ENCODE measurements at places on chromosomes 12 and 14. TPM values are rescaled to one million over a fixed set of nuclear protein-coding genes. Genes with fewer than 3 reads are reported as not detected.

DNA sequence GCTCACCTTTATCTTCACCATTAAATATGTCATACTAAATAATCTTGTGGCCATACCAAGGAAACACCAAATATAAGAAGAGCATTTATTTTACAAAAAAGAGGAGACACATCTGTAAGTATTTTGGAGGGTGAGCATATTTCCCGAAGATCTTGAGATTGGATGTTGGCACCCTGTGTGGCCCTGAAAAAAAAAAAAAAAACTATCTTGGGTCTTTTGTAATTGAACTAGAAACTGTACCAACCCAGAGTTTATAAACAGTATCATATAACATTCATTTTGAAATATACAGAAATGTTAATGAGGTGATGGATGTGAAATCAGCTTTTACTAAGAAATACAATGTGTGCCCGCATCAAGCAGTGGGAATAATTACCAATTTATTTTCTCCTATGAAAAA is 104.0 kb upstream of the FRMD6 start:
- no peaks in the 10 kb centered on the region for H3K27me3 ChIP-seq
- H3K36me3 ChIP-seq = no peaks in the 10 kb centered on the region
- DNase-seq = no peak
- no peak overlapping the region for H3K4me3 ChIP-seq

DNA sequence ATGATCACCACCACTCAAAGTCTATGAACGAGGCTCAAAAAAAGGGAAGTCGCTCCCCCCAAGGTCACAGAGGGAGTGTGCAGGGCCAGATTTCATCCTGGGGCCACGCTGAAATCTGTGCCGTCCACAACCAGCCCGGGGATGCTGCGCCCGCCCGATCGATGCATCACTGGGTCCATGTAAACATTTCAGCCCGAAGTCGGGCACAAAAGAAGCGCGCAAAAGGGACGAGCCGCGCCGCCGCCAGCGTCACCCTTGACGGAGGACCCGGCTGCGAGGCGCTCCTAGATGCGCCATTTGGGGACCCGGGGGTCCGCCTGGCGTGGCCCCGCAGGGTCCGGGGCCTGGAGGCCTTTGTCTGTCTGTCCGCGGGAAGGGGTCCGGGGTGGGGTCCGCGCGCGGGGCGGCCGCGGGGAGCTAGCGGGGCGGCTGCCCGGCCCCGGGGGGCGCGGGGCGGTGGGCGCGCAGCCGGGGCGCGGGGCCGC is 503 bp downstream of the FBXO21 start:
- DNase-seq = peak; percentile 26
- H3K27ac ChIP-seq = peak overlapping the region; percentile 81

CD27 gene
- 1.1 TPM for total RNA-seq

AJUBA gene
- 1.8 TPM for total RNA-seq

DNA sequence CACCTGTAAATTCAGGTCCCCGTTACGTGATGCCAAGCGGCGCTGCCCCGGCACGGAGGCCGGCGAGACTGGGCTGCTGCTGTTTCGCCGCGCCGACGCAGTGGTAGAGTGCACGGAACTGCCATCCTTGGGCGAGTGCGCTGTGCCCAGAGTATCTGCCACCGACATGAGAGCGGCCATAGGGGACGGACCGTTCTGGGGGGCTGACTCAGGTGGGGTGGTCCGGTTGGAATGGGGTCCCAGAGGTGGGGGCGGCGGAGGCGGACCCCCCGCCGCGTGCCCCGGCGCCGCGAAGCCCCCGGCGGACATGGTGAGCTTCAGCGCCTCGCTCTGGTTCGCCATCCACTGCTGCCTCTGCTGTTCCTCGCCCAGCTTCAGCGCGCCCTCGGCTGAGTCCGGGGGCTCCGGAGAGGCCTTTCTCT is 2.8 kb downstream of the IRF2BPL start:
- H3K27ac ChIP-seq = peak overlapping the region; percentile 100
- peak overlapping the region; percentile 76 for H3K4me3 ChIP-seq
- H3K27me3 ChIP-seq = no peaks in the 10 kb centered on the region
- DNase-seq = no peak

- H3K4me3 ChIP-seq = no peak overlapping the region
- no peaks in the 10 kb centered on the region for H3K36me3 ChIP-seq
- H3K27ac ChIP-seq = no peak overlapping the region
- no peak for DNase-seq
- no peaks in the 10 kb centered on the region for H3K4me1 ChIP-seq
Observed at GRCh38 chr12:66241061-66242043, 52.3 kb downstream of the IRAK3 start.

SLC22A17 gene
- total RNA-seq = 8.1 TPM

ANKRD9 gene
- total RNA-seq = 391 TPM

KCNA1 gene
- 0.41 TPM for total RNA-seq

- H3K27ac ChIP-seq = peak overlapping the region; percentile 98
- peaks cover 11% of the 10 kb centered on the region for H3K4me1 ChIP-seq
- H3K27me3 ChIP-seq = no peaks in the 10 kb centered on the region
Observed at GRCh38 chr12:131896811-131897270, 2.4 kb downstream of the ULK1 start.

Measured in transverse colon (tissue), 4 donors.